Stimulated activated CD8-positive, alpha-beta memory T cell treated with anti-CD3 and anti-CD28 coated beads, Interleukin-4, amount 100 ng/mL, for 48 hours (primary cell): ENCODE measurements at places on chromosomes 6 and 20.

DNA sequence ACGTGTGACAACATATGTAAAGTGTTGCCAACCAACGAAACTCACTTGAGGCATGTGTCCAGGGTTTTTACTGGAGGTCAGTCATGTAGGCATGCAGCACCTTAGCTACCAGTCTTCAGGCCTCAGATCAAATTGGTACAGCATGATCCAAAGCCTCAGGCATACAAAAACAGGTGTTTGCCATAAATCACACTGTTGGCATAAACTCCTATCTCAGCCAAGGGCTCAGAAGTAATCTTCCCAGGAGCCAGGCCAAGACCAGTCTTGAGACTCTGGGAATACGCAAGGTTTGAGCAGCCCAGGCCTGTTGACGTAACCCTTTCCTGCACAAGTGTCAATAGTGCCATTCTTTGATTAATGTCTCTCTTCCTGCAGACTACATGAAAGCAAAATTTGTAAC is 163.5 kb downstream of the PRL start:
- no peak for DNase-seq

GRCh38 chr20:22924949-22925612 is 110.0 kb upstream of the SSTR4 start:
- no peak for DNase-seq

GRCh38 chr6:107715550-107716321 is 108.4 kb downstream of the SCML4 start:
- no peak for DNase-seq

DNA sequence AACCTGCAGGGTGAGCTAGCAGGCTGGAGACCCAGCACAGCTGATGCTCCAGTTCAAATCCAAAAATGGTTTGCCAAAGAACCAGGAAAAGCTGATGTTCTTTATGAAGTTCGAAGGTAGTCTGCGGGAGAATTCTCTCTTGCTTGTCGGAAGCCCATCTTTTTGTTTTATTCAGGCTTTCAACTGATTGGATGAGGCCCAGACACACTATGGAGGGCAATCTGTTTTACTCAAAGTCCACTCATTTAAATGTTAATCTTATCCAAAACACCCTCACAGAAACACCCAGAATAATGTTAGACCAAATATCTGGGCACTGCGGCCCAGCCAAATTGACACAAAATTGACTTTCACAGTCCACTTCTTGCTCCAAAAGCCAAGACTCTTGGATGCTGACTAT is 105.6 kb upstream of the PMEPA1 start:
- no peak for DNase-seq

DNA sequence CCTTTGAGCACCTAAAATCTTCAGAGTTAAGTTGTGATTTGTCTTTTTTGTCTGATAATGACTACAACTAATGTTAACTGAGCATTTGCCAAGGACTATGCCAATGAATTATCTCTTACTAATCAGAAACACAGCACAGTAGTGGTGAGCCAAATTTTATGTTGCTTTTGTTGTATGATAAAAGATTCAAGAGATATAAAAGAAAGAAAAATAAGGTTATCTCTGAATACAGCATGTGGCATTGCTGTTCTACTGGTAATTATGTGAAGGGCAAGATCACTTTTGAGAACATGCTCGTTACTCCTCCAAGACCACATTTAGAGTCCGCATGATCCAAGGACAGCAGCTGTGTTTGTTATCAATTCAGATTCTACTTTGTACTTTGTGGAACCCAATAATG is 133.4 kb upstream of the MYLIP start:
- no peak for DNase-seq
